ENCODE measurements at places on chromosomes 5 and 9.
A peak's percentile ranks its signal among the peaks of the same experiment; 100 is the strongest.

DNA sequence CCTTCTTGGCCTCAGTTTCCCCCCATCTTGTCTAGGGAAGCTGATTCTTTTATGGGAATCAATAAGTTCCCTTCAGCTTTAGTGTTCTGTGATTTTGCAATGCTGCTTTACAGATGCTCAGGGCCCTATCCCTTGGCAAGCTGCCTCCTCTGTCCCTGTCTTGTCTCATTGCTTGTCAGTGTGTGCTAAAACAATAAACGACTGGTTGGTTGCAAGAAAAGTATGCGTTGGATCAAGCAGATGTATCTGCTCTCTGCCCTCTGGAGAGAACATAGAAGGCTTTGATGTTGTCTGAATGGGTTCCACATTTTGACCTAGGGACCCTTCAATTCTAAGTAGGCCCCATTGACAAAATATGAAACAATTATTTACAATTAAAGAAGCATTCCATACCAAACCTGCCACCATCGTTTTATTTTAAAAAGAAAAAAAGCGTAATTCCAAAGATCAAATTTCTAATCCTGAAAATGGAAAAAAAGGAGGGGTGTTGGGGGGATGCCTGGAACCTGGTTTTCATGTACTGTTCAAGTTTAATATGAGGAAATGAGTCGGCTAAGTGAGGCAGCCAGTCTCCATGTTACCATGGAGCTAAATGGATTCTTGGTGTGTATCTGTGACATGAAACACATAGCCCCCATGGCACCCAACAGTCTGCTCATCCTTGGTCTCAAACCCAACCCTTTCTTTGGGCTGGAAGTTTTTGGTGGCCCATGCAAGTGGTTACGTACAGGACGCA, 31.2 kb upstream of the TARS1 start:
- peak; percentile 91 for DNase-seq

GRCh38 chr9:107472581-107473340, 16.8 kb downstream of the KLF4 start:
- DNase-seq: no peak

GRCh38 chr5:33883482-33883881, 8.3 kb downstream of the ADAMTS12 start:
- no peak for DNase-seq

DNA sequence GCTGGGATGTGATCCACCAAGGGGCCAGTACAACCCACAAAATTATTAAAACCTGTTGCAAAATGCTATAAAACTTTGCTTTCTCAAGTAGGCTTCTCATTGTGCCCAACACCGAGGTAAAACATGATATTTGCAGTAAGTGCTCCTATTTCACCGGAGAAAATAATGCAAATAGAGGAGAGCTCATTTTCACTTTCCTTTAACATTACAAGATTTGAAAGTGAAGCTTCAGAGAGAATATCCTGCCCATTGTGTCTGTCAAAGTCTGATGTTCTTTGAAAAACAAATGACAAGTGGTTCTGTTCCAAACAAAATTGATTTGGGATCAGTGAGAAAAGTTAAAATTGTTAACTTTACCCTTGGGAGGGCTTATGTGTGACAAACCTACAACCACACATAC, 287.1 kb downstream of the KCNN2 start:
- no peak for DNase-seq
